Spinal cord (tissue), 10 donors: ENCODE measurements at places on chromosomes 1 and 21.

- DNase-seq: no peak
These were observed at the start of gene LMX1A for GRCh38 chr1:165355977-165356811. Gene LMX1A (minus strand): TSS chr1:165356715. CDS start chr1:165355559, 1,156 bp downstream.

GRCh38 chr1:61073871-61074270, 8.5 kb upstream of the NFIA start:
- no peak for DNase-seq

DNA sequence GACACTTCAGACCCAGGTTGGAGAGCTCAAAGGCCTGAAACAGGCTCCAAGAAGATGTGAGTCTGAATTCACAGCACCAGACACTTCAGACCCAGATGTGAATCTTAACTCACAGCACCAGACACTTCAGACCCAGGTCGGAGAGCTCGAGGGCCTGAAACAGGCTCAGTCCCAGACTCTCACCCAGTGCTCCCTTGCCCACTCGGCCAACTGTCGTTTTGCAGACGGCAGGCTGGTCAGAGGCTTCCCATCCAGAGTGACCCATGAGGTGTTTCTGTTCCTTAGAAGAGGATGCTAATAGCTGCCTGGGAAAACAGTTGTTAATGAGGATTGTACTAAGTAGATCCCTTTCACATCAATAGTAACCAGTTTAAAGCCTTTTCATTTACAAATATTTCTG, 88.4 kb downstream of the ADARB1 start:
- DNase-seq: no peak

DNA sequence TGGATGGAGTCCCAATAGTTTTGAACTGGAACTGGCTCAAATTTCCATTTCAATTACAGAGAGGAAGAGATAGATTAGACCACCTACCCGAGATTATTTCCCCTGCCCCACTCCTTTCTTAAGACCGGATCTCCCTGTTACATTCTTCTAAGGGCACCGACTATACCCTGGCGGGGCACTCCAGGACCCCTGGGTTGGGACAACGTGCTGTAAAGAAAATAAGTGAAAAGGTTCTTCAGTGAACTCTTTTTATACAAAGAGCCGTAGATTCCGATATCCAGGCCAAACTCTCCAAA, 6.7 kb downstream of the NR5A2 start:
- DNase-seq: no peak

DNA sequence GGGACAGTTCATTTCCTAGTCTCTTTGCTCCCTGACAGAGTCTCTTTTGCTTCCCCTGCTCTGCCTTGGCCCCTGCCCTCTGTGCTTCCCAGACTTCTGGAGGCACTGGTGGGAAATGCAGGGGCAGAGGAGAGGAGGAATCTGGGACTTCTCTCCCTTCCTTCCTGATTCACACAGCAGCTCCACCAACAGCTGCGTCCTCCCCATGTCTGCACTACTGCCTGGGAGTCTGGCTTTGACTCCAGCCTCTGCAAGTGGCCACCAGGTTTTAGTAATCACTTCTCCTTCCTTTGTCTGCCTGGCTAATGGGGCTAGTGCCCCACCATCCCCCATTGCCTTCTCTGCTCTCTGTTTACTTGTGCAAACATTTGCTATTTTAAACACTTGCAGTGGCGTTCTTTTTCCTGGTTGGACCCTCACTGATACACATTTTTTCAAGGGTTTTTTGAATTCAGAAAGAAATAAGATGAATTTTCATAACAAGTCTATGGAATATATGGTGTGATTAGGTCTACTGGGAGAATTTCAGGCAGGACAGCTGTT, 21.9 kb downstream of the FASLG start:
- DNase-seq: no peak

DNA sequence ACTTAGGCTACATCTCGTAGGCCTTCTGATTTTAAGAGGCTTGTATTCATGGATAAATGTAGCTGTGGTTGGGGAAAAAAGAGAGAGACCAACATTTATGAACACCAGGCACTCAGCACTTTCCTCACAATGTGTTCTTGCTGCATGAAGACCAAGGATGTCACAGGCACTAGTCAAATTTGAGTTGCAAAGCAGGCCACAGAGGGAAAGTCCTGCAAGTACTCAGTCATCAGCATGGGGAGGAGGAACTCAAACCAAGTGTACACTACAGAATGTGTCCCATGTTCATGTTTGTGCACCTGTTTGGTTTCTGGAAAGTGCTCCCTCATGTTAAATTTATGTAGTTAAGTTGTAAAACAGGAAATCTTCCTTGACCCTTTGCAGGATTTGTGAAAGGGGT, 8.7 kb upstream of the MAP3K7CL start:
- no peak for DNase-seq
